ENCODE measurements at places on chromosomes 3 and 15.

- no peak for DNase-seq
Observed at GRCh38 chr15:79849789-79850188, 47.0 kb downstream of the MTHFS start.

DNA sequence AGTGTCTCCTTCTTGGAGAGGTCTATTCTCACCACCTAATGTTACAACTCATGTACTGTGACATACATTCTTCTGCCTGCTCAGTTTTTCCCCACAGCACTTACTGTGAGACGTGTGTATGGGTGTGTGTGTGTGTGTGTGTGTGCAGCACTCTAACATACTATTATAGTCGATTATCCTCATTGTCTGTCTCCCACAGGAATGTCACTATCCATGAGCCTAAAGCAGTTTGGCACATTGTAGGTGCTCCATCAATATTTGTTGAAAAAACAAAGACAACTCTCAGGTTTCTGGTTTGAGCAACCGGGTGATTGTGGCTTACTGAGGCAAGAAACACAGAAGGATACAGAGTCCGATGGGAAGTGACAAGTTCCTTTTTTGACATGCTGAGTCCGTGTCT lies 8.6 kb upstream of the ZNF148 start:
- DNase-seq: no peak

GRCh38 chr3:184157206-184157605 lies 2.0 kb downstream of the DVL3 start:
- no peak for DNase-seq

DNA sequence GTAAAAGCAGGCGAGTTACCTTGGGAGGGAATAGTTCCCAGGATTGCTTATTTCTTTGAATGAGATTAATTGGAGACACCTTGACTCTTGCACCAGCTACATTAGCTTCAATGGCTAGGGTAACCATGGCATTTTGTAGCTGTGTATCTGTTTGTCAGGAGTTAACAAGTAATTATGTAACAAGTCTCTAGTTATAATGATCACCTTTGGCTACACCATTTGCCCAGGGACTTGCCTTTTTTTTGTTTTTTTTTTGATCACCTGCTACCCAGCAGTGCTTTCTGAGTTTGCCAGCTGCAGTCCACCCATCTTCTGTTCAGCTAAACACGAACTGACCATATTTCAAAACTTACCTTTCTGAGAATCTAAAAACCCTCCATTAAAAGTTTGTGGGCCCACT lies 2.2 kb downstream of the MED12L start:
- DNase-seq: no peak

- DNase-seq: no peak
Observed at GRCh38 chr3:70312336-70312735, at the start of gene MDFIC2. Gene MDFIC2, minus strand, starts transcription at chr3:70312638. Its CDS starts 665 bp downstream, at chr3:70311973.
